Stomach (tissue), 19 donors: ENCODE measurements at places on chromosomes 5 and 9. TPM values are rescaled to one million over a fixed set of nuclear protein-coding genes. Genes with fewer than 3 reads are reported as not detected.

- DNase-seq = no peak
These were observed 812 bp downstream of the SREK1 start for GRCh38 chr5:66144834-66145390.

- no peak for DNase-seq
These were observed 97.4 kb upstream of the FGF10 start for GRCh38 chr5:44486591-44486990.

DNA sequence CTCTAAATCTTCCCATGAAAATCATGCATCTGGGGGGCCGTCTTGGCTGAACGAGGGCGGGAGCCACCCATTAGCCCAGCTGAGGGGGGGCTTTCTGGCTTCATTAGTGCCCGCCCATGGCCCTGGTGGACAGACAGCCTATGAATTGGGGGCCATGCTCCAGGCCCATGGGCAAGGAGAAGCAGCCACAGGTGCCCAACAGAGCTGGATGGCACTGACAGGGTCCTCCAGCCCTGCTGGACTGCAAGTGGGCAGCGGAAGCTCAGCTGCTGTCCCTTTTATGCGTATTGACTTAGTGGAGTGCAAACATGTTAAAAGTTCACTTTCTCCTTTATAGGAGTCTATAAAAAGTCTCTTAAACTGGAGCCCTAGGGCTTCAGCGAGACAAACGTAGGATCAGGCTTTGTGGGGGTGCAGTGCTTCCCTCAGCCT lies 75.3 kb downstream of the MACROH2A1 start:
- DNase-seq = no peak

DNA sequence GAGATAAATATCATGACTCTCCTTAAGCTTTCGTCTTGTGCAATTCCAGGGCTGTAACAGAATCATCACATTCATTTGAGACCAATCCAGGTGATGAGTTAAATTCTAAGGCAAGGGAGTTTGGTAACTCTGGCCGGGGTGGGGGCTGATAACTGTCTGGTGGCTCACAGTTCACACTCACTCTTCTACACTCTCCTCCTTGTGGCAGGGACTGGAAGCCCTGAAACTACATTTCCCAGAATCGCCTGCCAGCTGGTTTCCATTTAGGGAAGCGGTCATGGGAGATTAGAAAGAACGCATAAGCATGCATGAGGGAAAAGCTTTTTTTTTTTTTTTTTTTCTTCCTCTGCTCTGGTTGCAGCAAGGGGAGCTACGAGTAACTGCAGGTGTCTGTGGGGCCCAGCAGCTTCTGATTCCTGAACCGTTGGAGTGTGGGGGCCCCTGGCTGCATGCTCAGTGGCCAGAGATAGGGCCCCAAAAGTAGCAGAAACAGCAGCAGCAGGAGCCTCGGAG lies 154.8 kb upstream of the TBC1D2 start:
- DNase-seq = no peak

DNA sequence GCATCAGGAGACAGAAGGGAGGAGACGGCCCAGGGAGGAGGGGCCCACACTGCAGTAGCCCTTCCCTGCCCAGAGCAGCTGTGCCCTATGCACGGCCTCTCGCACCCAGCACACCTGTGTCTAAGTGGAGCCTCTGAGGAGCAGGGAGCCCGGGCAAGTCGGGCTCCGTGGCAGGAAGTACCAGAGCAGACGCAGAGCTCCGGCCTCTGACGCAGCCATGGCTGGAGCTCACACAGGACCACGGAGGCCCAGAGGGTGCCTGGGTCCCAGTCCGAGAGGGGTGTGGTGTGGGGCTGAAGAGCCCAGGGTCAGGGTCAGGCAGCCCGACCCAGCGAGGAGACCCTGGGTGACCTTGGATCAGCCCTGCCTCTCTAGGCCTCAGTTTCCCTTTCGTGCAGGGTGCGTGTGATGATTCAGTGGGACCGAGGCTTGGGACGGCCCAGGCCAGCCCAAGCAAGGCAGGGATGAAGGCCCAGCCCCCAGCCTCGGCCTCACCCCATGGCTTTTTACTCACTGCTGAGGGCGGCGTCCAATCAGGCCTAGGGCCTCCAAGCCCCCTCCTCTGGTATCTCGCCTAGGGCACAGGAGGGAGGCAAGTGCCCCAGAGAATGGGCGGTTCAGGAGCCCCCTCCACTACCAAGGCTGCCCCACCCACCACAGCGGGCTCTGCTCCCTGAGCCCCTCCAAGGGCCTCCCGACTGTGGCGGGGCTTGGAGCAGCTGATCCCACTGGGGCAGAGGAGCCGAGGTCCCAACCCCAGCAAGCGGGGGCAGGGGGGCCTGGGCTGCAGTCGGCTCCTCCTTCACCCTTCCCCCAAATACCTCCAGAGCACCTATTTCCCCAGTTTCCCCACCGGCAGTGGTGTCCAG lies 4.3 kb upstream of the AGPAT2 start:
- no peak for DNase-seq

The DBH gene
- not detected for total RNA-seq
